ENCODE measurements at places on chromosomes 3 and 15. TPM values are rescaled to one million over a fixed set of nuclear protein-coding genes. Genes with fewer than 3 reads are reported as not detected.

SLC22A13 gene
- 0.57 TPM for total RNA-seq

INSYN1 gene
- total RNA-seq, result not detected

RAB6B gene
- 0.39 TPM for total RNA-seq

DHX30 gene
- 76.7 TPM for total RNA-seq

OR4M2 gene
- not detected for total RNA-seq

SCG5 gene
- total RNA-seq, result 2.7 TPM

GRCh38 chr3:64824394-64824909 lies 136.7 kb upstream of the ADAMTS9 start:
- no peak for DNase-seq

DNA sequence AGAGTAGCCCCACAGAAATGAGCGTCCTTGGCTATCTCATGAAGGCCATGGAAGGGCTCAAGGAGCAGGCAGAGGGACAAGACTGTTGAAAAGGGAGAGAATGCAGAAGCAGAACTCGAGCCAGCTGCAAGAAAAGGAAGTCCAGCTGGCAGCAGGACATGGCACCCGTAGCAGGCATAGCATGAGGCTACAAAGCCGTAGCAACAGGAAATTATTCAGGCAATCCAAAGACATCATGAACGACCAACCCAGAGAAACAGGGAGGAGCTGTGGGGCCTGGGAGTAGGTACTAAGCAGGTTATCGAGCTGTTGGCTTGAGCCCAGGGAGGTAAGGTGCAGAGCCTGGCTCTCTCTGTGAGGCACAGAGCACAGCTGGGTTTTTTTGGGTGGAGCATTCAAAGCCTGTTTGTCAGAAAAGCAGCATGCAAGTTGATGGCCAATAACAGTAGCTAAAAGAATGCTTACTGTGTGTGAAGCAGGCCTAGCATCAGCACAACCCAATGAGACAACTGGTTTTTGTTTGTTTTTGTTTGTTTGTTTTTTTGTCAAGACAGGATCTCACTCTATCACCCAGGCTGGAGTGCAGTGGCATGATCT lies 144.0 kb upstream of the SMAD3 start:
- no peak for DNase-seq

DNA sequence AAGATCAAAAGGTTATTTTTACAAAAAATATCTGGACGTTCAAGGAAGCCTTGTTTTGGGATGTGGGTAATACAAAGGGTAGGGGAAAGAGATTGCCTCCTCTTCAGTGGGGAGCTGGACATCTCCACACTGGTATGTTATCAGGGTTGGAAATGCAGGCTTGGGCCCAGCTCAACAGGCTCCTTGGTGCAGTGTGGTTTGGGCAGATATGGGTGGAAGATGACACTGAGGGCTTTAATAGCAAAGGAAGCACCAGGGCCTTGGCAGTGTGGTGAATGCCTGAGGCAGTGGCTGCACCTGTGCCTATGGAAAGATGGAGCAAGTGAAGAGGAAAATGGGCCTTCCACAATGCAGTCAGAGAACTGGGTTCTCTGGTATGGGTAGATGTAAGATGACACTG lies 11.2 kb upstream of the MED12L start:
- DNase-seq, result no peak

DNA sequence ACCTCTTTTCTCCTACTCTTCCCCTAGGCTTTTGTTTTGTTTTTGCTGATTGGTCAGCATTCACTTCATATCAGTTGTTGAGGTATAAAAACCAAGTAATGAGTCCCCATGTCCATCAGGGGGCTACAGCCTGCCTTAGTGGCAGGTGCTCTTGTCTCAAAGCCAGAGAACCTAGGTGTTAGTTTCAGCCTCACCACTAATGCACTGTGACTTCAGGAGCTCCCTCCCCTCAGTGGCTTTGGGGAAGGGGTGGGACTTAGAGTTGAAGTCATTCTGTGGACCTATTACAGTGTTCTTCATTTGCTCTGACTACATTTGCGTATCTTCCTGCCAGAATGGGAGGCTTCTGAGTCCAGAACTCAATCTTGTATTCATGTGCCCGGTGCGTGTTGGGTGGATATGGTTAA lies 41.6 kb downstream of the NR2C2 start:
- DNase-seq, result no peak

DNA sequence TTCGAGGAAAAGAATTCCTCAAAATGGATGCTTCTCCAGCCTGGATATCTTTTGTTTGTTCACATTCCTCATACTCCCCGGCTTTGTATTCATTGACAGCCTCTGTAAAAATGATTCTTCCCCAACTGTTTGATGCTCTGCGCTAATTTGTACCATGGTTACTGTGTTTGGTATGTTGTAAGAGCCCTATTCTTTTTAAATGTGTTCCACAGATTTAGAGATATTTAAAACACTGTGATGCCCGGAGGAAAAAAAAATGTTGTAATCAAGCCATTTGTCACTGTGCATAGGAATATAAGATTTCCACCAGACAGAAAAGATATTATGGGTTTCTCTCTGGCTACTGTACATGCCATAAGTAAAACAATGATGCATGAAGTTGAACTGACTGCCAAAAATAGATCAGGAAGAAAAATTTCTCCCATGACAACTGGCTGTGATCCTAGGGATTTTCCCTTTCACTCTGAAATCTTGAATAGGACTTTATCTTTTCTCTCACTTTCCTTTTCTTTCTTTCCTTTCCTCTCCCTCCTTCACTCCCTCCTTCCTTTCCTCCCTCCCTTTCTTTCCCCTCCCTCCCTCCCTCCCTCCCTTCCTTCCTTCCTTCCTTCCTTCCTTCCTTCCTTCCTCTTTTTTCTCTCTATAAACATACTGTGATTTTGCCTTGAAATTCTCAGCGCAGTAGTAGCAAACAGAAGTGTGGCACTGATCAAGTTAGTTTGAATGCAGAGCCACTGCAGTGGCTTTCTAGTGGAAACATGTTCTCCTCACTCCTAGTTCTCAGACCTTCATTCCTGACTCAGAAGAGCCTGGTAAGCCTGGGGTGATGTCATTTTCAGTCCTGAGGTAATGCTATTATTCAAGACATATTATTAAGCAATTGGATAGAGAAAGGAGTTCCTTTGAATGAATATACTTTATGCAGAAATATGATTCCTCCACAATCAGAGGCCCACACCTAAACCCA lies 254.9 kb upstream of the TBL1XR1 start:
- DNase-seq, result no peak

DNA sequence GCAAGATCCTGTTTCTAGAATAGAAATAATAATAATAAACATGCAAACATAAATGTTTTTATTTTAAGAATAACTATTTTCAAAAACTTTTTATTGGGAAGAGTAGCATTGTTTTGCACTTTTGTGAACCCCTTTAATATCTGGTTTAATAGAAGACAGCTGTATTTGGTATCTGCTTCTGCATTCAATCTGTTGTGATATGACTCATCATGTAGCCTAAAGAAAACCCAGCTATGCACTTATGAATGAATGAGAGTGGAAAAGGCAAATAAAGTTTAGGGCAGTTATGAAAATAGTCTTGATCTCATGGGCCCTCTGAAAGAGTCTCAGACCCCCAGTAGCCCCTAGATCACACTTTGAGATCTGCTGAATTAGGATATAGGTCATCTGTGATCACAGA lies 100.4 kb upstream of the PPP2R3A start:
- DNase-seq, result no peak

DNA sequence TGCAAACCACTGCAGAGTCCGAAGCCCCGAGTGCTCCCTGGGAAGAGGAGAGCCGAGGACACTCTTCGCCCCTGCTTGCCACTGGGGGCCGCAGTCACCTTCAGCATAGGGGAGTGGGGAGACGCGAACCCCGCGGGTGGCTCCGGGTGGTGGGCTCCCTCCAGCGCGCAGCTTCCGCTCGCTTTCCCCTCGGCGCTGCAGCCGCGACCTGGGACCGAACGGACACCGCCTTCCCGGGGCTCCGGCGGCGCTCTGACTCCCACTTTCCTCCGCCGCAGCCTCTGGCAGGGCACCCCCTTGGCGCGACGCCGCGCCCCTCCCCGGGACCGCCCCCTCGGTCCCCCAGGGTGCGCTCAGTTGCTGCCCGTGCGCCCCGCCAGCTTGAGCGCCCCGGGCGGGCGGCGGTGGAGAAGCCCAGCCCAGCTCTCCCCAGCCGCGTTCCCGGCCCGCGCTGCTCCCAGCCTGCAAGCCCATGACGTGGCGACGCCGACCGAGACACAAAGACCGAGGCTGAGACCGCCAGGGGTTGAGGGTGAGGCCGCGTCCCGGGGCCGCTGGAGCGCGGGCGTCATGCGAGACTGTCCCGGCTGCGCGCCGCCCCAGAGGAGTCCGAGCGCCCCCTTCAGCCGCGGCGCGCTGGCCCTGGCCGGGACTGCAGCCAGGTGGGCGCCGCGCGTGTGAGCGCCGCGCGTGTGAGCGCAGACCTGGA lies at the start of gene MINAR1:
Gene MINAR1, plus strand, starts transcription at position 701 of the 709 bp plus-strand sequence. CDS start 23,812 bp downstream, outside the sequence.
- DNase-seq, result peak; percentile 40

DNA sequence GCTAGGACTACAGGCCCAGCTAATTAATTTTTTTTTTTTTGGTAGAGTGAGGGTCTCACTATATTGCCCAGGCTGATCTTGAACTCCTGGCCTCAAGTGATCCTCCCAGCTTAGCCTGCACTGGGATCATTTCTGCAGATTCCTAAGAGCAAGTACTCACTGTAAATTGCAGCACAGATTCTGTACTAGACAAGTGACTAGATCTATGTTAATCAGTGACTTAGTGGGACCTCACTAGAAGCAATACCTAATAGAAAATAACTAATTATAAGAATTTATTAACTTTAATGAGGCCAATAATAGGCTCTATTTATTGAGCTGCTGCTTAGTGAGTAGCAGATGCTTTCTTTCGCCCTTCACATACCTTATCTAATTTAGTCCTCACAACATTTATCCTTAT lies 10.6 kb upstream of the UTS2B start:
- DNase-seq, result no peak

GRCh38 chr3:16255326-16255725 lies 9.4 kb downstream of the DPH3 start:
- no peak for DNase-seq

All from activated naive CD8-positive, alpha-beta T cell treated with anti-CD3 and anti-CD28 coated beads, Interleukin-2, amount 10 ng/mL, durations not matched to agents 7 days and 5 days (primary cell).